ENCODE measurements at places on chromosomes 5 and 9. TPM values are rescaled to one million over a fixed set of nuclear protein-coding genes. Genes with fewer than 3 reads are reported as not detected.

DNA sequence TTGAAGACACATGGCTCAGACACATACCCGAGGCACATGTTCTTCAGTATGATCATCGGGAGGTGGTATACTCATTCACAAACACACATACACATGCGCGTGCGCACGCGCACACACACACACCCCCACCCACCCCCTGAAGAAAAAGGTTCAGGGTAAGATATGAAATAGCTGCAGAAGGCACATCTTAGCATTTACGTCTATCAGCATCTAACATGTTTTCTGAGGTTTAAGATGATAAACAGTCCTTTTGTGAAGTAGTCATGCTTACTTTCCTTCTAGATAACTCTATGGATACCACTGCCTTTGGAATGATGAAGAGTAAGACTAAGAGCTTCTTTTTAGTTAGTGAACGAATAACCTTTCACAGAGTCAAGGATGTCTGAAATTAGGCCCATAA is 105.1 kb upstream of the GNA14 start:
- DNase-seq, result no peak
- no peak overlapping the region for H3K4me3 ChIP-seq
- no peaks in the 10 kb centered on the region for H3K27me3 ChIP-seq
- H3K4me1 ChIP-seq, result peaks cover 7% of the 10 kb centered on the region

DNA sequence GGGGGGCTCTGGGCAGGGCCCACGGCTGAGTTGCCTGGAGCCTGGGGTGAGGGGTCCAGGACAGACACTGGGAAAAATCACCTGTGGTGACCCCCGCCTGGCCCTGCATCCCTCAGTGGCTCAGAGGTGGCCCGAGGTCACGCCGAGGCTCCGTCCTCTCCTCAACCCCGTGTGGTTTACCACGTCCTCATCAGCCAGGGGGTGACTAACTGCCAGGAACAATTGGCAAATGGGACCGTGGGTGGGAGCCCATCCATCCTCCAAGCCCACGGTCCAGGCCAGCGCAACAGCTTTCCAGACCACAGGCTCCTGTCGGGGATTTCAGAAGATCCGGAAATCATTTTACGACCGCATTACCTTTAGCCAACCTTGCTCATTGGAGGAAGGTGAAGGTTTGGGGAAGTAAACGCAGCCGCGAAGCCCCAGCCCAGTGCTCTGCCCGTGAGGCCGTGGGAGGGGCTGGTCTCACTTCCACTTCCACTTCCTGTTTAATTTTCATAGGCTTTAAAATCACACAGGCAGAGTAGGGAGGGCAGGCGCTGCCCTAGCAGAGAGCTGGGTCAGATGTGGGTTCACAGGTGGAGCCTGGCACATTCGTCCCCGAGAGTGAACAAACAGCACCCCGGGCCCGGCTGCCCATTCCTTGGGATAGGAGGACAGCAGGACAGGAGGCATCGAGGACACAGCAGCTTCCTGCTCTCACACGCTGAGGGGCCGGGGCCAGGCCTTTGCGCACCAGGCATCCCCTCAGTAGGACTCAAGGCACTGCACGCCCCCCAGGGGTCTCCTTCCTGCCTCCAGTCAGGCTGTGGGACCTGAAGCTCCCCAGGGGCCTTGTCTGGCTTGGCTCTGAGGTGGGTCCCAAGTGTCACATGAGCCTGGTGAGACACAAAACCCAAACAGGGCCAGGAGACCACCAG is 19.8 kb upstream of the SLC9A3 start:
- H3K36me3 ChIP-seq, result no peaks in the 10 kb centered on the region
- peaks cover 10% of the 10 kb centered on the region for H3K27me3 ChIP-seq
- peaks cover 23% of the 10 kb centered on the region for H3K4me1 ChIP-seq
- peak overlapping the region; percentile 62 for H3K4me3 ChIP-seq
- peak; percentile 78 for DNase-seq

GRCh38 chr5:53677632-53678031 is 117.2 kb downstream of the NDUFS4 start:
- H3K27ac ChIP-seq, result no peak overlapping the region
- no peak overlapping the region for H3K4me3 ChIP-seq
- no peaks in the 10 kb centered on the region for H3K27me3 ChIP-seq
- no peak for DNase-seq

- H3K36me3 ChIP-seq, result no peaks in the 10 kb centered on the region
- H3K4me1 ChIP-seq, result no peaks in the 10 kb centered on the region
- H3K27ac ChIP-seq, result no peak overlapping the region
- no peak overlapping the region for H3K4me3 ChIP-seq
These were observed 197.0 kb upstream of the VLDLR start for GRCh38 chr9:2424619-2425033.

- no peaks in the 10 kb centered on the region for H3K4me1 ChIP-seq
- H3K27ac ChIP-seq, result no peak overlapping the region
- H3K4me3 ChIP-seq, result no peak overlapping the region
- H3K36me3 ChIP-seq, result no peaks in the 10 kb centered on the region
- no peak for DNase-seq
- H3K27me3 ChIP-seq, result peaks cover 17% of the 10 kb centered on the region
These were observed 47.8 kb upstream of the TMED7 start for GRCh38 chr5:115673596-115673995.

DNA sequence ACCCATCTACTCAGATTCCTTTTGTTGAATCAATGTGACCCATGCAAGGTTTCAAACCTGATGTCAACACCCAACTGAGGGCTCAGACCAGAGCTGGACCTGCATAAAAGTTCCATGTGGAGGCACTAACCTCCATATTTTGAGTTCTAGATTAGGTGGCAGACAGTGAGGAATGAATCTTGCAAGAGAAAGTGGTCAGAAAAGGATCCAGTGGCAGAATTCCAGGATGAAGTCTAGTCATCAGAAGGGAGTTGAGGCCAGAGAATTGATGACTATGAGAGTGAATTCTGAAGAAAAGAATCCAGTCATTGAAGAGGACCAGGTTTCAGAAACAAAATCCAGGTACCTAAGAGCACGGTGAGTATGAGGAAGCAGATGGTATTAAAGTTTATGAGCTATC is 205.1 kb upstream of the RGMB start:
- no peak overlapping the region for H3K27ac ChIP-seq
- no peak for DNase-seq
- no peak overlapping the region for H3K4me3 ChIP-seq

GRCh38 chr9:15086778-15087324 is 176.6 kb upstream of the FREM1 start:
- no peak overlapping the region for H3K4me3 ChIP-seq
- H3K27ac ChIP-seq, result no peak overlapping the region
- H3K27me3 ChIP-seq, result peaks cover 3% of the 10 kb centered on the region
- H3K4me1 ChIP-seq, result no peaks in the 10 kb centered on the region

DNA sequence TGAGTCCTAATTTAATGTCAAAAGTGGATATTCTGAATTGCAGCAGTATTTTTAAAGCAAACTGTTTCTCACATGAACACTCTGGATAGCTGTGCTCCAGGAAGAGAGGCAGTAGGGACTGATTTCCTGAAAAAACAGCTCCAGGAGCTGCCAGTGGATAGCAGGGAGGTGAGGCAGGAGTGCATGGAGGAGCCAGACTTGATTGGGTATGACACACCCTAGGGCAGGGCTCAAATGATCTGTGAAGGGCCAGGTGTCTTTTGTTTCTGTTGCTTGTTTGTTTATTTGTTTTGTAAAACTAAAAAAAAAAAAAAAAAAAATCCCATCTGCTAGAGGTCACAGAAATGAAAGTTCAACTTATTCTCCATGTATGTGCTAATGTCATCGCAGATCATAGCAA is 83.4 kb downstream of the ADRB2 start:
- H3K36me3 ChIP-seq, result no peaks in the 10 kb centered on the region
- peaks cover 9% of the 10 kb centered on the region for H3K4me1 ChIP-seq
- no peak overlapping the region for H3K4me3 ChIP-seq

DNA sequence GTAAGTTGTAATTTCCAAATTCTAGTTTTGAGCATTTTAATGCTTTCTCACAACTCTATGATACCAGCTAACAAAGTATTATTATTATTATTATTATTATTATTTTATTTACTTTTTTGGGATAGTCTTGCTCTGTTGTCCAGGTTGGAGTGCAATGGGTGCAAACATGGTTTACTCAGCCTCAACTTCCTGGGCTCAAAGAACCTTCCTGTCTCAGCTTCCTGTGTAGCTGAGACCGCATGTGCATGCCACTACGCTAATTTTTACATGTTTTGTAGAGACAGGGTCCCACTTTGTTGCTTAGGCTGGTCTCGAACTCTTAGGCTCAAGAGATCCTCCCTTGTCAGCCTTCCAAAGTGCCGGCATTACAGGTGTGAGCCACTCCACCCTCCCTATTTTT is 27.0 kb downstream of the LRRC70 start:
- no peak overlapping the region for H3K27ac ChIP-seq
- H3K4me1 ChIP-seq, result peaks cover 22% of the 10 kb centered on the region
- H3K4me3 ChIP-seq, result no peak overlapping the region
- no peaks in the 10 kb centered on the region for H3K27me3 ChIP-seq
- peaks cover 25% of the 10 kb centered on the region for H3K36me3 ChIP-seq

DNA sequence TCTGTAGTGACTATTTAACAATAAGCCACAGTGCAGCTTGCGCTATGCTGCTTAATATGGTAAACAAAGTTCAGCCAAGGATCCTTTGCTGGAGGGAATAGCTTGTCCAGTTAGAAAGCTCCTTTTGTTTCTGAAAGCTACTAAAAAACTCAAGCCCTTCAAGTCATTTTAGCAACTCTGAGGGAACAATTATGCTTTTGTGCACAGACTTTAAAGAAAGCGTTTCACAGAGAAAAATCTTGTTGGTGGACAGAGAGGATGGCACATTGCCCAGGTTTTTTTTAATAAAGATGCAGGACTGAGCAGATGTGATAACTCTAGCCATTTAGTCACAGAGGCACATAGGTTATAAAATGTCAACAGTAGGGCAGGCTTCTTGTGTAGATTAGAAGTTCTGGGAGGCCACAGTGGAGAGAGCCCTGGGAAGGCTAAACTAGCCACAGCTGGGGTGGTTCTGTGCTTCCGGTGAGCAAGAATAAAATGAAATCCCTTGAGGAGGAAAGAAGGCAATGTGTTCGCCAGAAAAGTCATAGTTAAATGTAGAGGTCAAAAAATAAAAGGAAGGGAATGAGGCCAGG is 63.4 kb downstream of the ALDH7A1 start:
- H3K4me1 ChIP-seq, result no peaks in the 10 kb centered on the region
- H3K36me3 ChIP-seq, result no peaks in the 10 kb centered on the region
- DNase-seq, result no peak
- no peak overlapping the region for H3K4me3 ChIP-seq
- no peak overlapping the region for H3K27ac ChIP-seq

- no peak overlapping the region for H3K4me3 ChIP-seq
- H3K4me1 ChIP-seq, result no peaks in the 10 kb centered on the region
- no peaks in the 10 kb centered on the region for H3K36me3 ChIP-seq
- no peaks in the 10 kb centered on the region for H3K27me3 ChIP-seq
These were observed 153.3 kb downstream of the CDH10 start for GRCh38 chr5:24491490-24491889.

DNA sequence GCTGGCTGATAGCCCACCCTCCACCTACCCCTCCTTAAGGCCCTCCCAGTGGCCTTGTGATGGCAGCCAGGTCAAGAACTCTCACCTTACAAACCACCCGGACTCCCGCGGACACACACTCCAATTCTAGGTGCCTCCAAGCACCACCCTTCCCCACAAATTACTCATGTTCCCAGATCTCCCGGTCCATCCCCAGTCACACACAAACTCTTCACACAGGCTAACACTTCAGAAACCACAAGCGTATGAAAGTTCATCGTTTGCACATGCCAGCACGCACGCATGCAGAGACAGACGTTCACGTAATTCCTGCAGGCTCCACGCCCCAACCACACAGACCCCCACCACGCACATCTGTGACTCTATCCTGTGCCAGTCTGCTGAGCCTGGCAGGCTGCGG is 18.0 kb downstream of the NR5A1 start:
- no peak overlapping the region for H3K4me3 ChIP-seq
- H3K4me1 ChIP-seq, result no peaks in the 10 kb centered on the region
- DNase-seq, result no peak
- no peaks in the 10 kb centered on the region for H3K36me3 ChIP-seq

GRCh38 chr9:91187965-91188344 is 173.8 kb downstream of the AUH start:
- no peak for DNase-seq
- no peak overlapping the region for H3K27ac ChIP-seq
- H3K27me3 ChIP-seq, result no peaks in the 10 kb centered on the region
- peaks cover 54% of the 10 kb centered on the region for H3K4me1 ChIP-seq
- H3K36me3 ChIP-seq, result peaks cover 24% of the 10 kb centered on the region

DNA sequence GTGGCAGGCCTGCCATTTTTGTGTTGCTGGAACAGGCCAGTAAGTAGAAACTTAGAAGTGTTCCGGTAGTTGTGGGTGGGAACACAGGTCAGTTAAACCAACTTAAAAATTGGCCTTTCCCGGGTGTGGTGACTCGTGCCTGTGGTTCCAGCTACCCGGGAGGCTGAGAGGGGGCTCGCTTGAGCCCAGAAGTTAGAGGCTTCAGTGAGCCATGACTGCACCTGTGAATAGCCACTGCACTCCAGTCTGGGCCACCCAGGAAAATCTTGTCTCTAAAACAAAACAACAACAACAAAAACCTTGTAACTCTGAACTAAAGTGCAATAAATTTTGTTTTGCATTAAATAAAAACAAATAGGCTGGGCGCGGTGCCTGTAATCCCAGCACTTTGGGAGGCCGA is 1.4 kb upstream of the NHP2 start:
- no peak overlapping the region for H3K4me3 ChIP-seq
- no peak overlapping the region for H3K27ac ChIP-seq
- DNase-seq, result no peak
- H3K36me3 ChIP-seq, result peaks cover 17% of the 10 kb centered on the region

GRCh38 chr9:85339338-85339737 is 402.4 kb downstream of the AGTPBP1 start:
- H3K27ac ChIP-seq, result no peak overlapping the region
- no peaks in the 10 kb centered on the region for H3K4me1 ChIP-seq
- H3K27me3 ChIP-seq, result peaks cover 6% of the 10 kb centered on the region
- H3K4me3 ChIP-seq, result no peak overlapping the region
- no peaks in the 10 kb centered on the region for H3K36me3 ChIP-seq

GRCh38 chr5:97918620-97919019 is 735.6 kb upstream of the RIOK2 start:
- no peak overlapping the region for H3K4me3 ChIP-seq
- DNase-seq, result no peak
- H3K27ac ChIP-seq, result no peak overlapping the region
- H3K4me1 ChIP-seq, result no peaks in the 10 kb centered on the region
- H3K36me3 ChIP-seq, result no peaks in the 10 kb centered on the region

- no peaks in the 10 kb centered on the region for H3K36me3 ChIP-seq
- H3K4me1 ChIP-seq, result peaks cover 76% of the 10 kb centered on the region
- H3K27ac ChIP-seq, result peak overlapping the region; percentile 5
- DNase-seq, result peak; percentile 57
- no peaks in the 10 kb centered on the region for H3K27me3 ChIP-seq
These were observed 3.0 kb upstream of the DNAJB5 start for GRCh38 chr9:34986540-34987047.

GRCh38 chr5:34415559-34416198 is 240.4 kb upstream of the RAI14 start:
- peaks cover 8% of the 10 kb centered on the region for H3K27me3 ChIP-seq
- H3K27ac ChIP-seq, result no peak overlapping the region
- H3K4me1 ChIP-seq, result peaks cover 2% of the 10 kb centered on the region
- H3K36me3 ChIP-seq, result no peaks in the 10 kb centered on the region
- DNase-seq, result no peak
- H3K4me3 ChIP-seq, result no peak overlapping the region

Gene SARDH
- total RNA-seq, result 3.4 TPM

Gene SLC36A3
- total RNA-seq, result not detected

Gene PDE6A
- total RNA-seq, result not detected

Gene GFPT2
- not detected for total RNA-seq

Gene CCDC127
- total RNA-seq, result 6.8 TPM

Gene IL13
- 1.4 TPM for total RNA-seq

Measured in activated CD8-positive, alpha-beta T cell treated with anti-CD3 and anti-CD28 coated beads, Interleukin-2, amount 10 ng/mL, durations not matched to agents 7 days and 5 days (primary cell).